ENCODE measurements at places on chromosomes 1 and 21. TPM values are rescaled to one million over a fixed set of nuclear protein-coding genes. Genes with fewer than 3 reads are reported as not detected.
A peak's percentile ranks its signal among the peaks of the same experiment; 100 is the strongest.

DNA sequence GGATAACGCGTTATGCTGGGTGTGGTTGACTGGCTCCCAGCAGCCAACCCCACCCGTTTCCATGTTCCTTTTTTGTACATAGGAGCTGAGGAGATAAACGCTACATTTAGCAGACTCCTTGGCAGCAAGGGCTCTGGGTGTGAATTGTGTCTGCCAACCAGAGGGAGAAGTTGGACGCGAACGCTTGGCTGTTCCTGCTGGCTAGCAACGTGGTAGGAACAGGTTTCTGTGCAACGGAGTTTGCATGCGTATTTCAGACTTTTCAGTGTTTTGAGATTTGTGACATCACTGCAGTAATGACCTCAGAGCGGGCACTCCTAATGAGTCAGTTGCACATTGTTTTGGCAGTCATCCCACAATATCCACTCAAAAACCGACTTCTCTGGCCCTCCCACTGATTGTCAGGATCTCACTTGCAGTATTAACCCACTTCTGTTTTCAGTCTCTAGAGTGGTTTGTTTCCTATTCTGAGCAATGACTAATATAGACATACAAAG, 98.7 kb upstream of the RGS1 start:
- DNase-seq, result peak; percentile 33

The GABRD gene
- not detected for total RNA-seq

The HEYL gene
- 15.7 TPM for total RNA-seq

DNA sequence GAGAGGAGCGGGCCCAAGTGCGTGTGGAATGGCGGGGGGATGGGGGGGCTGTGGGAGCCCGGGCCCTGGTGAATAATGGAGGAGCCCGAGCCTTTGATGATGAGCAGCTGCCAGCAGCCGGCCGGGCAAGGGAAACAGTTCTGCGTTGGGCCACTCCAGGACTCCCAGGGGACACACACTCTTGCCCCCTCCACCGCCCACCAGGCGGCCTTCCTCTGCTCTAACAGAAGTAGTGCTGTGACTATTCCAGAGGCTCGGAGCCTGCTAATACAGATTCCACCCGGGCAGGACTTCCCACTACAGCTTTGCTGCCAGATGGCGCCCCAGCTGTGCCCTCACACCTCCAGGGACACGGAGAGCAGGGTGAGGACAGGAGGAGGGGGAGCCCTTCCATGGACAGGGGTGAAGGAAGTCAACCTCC, 48.2 kb upstream of the LRP8 start:
- peak; percentile 18 for DNase-seq
